ENCODE measurements at places on chromosomes 3 and 15.

DNA sequence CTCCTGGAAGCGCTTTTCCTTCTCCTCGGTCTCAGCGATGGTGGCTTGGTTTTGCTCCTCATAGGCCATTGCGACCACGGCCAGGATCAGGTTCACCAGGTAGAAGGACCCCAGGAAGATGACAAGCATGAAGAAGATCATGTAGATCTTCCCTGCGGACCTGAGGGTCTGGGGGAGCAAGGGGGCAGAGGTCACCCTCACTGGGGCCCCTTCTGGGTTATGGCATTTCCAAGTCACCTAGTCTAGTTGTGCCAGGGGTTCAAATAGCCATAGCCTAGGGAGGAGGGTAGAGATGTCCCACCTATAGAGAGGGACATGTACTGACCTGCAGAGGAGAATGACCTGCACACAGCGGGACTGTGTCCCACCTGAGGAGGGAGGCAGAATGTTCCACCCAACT, 43.5 kb downstream of the SCN5A start:
- H3K36me3 ChIP-seq = peaks cover 2% of the 10 kb centered on the region
- H3K27ac ChIP-seq = no peak overlapping the region

- H3K27me3 ChIP-seq = no peaks in the 10 kb centered on the region
- no peak for DNase-seq
- no peaks in the 10 kb centered on the region for H3K4me1 ChIP-seq
- H3K27ac ChIP-seq = no peak overlapping the region
Measured at GRCh38 chr15:36323615-36324014, 255.8 kb upstream of the CDIN1 start.

DNA sequence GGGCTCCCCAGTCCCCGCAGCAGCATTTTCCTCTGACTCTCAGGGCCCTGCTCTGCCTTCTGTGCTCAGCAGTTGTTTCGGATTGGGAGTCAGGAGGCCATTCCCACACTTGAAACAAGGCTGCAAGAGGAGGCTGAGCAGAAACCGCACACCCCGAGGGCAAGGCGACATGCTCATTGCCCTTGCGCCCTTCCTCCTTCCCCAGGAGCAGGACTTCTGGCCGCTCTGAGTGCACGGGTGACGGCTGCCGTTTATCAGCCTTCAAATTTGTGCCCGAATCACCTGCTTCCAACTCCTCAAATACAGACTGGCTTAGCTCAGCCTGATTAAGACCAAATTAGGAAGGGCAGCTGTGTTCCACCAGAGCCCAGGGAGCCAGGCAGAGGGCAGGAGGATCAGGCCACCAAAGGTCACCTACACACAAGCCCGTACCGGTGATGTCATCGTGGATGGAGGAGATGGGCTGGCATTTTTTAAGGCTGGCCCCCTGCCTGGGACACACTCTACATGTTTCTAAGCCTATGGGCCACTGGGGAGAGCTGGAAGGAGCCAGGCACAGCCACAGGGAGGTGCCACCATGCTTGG, 38.1 kb downstream of the TM2D3 start:
- no peak overlapping the region for H3K4me3 ChIP-seq
- no peak for DNase-seq
- H3K27ac ChIP-seq = peak overlapping the region; percentile 6
- H3K36me3 ChIP-seq = no peaks in the 10 kb centered on the region
- H3K27me3 ChIP-seq = no peaks in the 10 kb centered on the region

GRCh38 chr3:15409239-15409638, 18.1 kb downstream of the METTL6 start:
- DNase-seq = no peak
- no peak overlapping the region for H3K27ac ChIP-seq
- peaks cover 19% of the 10 kb centered on the region for H3K36me3 ChIP-seq
- peaks cover 3% of the 10 kb centered on the region for H3K4me1 ChIP-seq
- no peak overlapping the region for H3K4me3 ChIP-seq

DNA sequence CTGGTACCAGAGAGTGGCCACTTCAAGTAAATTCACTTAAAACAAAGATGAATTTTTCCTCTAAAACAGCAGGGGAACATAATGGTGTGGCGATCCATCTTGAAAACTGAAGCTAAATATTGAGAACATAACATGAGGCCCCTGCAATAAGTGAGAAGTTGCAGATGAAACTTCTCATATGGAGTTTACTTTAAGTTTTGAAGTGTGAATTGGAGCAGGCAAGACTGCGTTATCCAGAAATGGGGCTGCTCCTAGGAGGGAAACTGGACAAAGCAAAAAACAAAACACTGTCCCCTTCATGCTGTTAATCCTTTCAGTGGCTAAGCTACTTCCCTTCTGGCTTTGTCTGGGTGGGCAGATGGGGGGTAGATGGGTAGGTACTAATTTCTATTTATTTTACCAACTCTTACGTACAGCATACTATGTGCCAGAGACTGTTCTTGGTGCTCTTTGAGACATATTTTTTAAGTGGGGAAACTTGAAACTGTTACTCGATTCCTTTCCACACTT, 172.8 kb downstream of the TAFA4 start:
- no peaks in the 10 kb centered on the region for H3K27me3 ChIP-seq
- no peaks in the 10 kb centered on the region for H3K36me3 ChIP-seq
- no peak overlapping the region for H3K4me3 ChIP-seq
- DNase-seq = no peak
- H3K4me1 ChIP-seq = no peaks in the 10 kb centered on the region
- no peak overlapping the region for H3K27ac ChIP-seq

DNA sequence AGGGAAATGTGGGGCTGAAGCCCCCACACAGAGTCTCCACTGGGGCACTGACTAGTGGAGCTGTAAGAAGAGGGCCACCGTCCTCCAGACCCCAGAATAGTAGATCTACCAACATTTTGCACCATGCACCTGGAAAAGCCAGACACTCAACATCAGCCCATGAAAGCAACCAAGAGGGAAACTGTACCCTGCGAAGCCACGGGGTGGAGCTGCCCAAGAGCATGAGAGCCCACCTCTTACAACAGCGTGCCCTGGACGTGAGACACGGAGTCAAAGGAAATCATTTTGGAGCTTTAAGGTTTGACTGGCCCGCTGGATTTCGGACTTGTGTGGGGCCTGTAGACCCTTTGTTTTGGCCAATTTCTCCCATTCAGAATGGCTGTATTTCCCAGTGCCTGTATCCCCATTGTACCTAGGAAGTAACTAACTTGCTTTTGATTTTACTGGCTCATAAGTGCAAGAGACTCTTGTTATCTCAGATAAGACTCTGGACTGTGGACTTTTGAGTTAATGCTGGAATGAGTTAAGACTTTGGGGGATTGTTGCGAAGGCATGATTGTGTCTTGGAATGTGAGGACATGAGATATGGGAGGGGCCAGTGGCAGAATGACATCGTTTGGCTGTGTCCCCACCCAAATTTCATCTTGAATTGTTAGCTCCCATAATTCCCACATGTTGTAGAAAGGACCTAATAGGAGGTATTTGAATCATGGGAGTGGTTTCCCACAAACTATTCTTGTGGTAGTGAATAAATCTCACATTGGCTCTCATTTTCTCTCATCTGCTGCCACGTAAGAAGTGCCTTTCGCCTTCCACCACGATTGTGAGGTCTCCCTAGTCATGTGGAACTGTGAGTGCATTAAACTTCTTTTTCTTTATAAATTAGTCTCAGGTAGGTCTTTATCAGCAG, 105.8 kb downstream of the CBLB start:
- no peak for DNase-seq
- H3K27me3 ChIP-seq = no peaks in the 10 kb centered on the region
- H3K36me3 ChIP-seq = no peaks in the 10 kb centered on the region

- H3K36me3 ChIP-seq = no peaks in the 10 kb centered on the region
- H3K27me3 ChIP-seq = no peaks in the 10 kb centered on the region
- no peak overlapping the region for H3K27ac ChIP-seq
- no peak for DNase-seq
- no peak overlapping the region for H3K4me3 ChIP-seq
- no peaks in the 10 kb centered on the region for H3K4me1 ChIP-seq
Measured at GRCh38 chr15:37360724-37361123, 260.4 kb upstream of the MEIS2 start.

DNA sequence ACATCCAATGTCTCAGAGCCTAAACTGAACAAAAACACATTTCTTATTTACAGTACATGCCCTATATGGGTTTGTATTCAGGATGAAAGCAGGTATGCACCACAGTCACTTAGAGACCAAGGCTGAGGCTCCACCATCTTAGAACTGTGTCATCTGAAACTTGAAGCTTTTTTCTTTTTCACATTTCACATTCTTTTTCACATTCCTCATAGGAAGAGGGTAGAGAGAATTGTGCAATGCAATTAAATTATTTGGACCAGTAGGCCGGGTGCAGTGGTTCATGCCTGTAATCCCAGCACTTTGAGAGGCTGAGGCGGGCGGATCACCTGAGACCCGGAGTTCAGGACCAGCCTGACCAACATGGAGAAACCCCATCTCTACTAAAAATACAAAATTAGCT, 591.0 kb downstream of the MECOM start:
- H3K27me3 ChIP-seq = no peaks in the 10 kb centered on the region
- no peak overlapping the region for H3K27ac ChIP-seq
- H3K36me3 ChIP-seq = no peaks in the 10 kb centered on the region
- H3K4me1 ChIP-seq = no peaks in the 10 kb centered on the region

DNA sequence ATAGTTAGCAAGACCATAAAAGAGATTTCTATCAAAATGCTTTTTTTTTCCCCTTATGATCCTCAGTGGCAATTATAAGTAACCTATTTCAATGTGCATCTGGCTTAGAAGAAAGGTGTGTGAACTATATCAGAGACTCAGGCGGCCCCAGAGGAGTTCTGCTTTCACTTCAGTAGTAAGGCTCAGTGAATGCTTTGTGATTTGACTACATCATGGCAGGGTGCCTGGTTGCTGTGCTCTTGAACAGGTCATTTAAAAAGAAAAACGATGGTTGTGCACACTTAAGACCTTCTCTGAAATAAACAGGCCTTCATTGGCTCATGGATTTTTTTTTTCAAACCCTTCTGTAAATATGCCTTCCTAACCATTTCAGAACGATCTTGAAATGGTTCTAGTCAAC, 400.4 kb upstream of the RARB start:
- no peak for DNase-seq
- H3K36me3 ChIP-seq = no peaks in the 10 kb centered on the region
- H3K4me3 ChIP-seq = no peak overlapping the region
- H3K27me3 ChIP-seq = no peaks in the 10 kb centered on the region

DNA sequence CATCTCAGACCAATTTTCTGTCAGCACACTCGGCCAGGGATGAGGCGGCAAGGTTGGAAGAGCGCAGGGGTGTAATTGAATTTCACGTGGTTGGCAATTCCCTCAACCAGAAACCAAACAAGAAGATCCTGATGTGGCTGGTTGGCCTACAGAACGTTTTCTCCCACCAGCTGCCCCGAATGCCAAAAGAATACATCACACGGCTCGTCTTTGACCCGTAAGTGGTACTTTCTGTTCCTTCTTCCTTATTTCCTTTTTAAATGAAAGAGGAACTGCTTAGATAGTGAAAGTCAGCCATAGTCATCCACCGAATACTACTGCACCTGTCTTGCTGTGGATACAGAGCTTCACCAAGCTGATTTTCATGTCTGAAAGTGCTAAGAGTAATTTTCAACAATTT, 60.1 kb downstream of the SGO1 start:
- peaks cover 13% of the 10 kb centered on the region for H3K36me3 ChIP-seq
- no peak overlapping the region for H3K27ac ChIP-seq
- H3K27me3 ChIP-seq = no peaks in the 10 kb centered on the region
- no peaks in the 10 kb centered on the region for H3K4me1 ChIP-seq

GRCh38 chr15:43135351-43135750, 2.0 kb downstream of the TMEM62 start:
- H3K27ac ChIP-seq = no peak overlapping the region
- peaks cover 17% of the 10 kb centered on the region for H3K36me3 ChIP-seq
- DNase-seq = no peak

GRCh38 chr3:125381314-125381713, 6.2 kb upstream of the ZNF148 start:
- no peaks in the 10 kb centered on the region for H3K4me1 ChIP-seq
- H3K4me3 ChIP-seq = no peak overlapping the region
- DNase-seq = no peak

Measured in thoracic aorta (tissue), 2 donors.